ENCODE measurements at places on chromosomes 7 and 10. TPM values are rescaled to one million over a fixed set of nuclear protein-coding genes. Genes with fewer than 3 reads are reported as not detected.

- no peak for DNase-seq
Observed at GRCh38 chr7:19772841-19773760, at the start of gene TMEM196. Gene TMEM196, minus strand, starts transcription at chr7:19773617. Its CDS starts 921 bp downstream, at chr7:19772696.

- no peak for DNase-seq
Observed at GRCh38 chr10:14454629-14455028, 123.9 kb upstream of the FRMD4A start.

GRCh38 chr7:148611692-148612091, 21.1 kb downstream of the C7orf33 start:
- DNase-seq, result no peak

DNA sequence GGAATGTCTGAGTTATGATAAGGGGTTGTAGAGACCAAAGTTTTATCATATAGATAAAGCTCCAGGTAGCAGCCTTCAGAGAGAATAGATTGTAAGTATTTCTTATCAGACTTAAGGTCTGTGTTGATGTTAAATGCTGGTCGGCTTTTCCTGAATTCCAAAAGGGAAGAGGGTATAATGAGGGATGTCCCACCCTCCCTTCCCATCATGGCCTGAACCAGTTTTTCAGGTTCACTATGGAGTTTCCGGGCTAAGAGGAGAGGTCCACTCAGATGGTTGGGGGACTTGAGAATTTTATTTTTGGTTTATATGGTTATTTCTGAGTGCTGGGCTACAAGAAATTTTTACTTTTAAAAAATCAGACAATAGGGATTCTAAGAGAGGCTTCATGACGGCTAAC, 45.2 kb downstream of the HERPUD2 start:
- DNase-seq, result no peak

Gene IPMK
- 8.3 TPM for total RNA-seq

DNA sequence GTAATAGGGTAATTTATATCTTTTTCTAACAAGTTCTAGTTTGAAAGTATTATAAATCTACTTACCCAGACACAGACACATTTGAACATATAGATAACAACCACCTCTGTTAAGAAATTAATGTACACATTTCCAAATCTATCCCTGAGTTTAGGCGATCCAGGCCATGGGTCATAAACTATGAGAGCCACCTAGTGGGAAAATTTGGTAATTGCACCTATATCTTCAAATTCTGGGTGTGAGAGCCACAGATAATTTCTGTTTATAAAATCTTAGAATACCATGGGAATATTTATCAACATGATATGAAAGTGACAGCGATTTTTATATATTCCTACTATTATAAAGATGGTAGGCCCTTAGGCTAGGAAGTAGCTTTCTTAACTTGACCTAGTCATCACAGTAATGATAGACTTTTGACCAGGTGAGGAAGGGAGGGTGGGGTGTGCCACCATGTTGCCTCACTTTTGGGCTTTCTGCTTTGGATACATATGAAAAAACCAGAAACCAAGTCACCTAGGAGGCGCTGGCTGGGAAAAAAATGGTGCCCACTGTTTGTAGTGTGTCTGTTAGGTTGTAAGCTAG, 8.0 kb upstream of the EPHA1 start:
- peak; percentile 23 for DNase-seq

Gene CALY
- not detected for total RNA-seq

- DNase-seq, result no peak
Observed at GRCh38 chr7:24419077-24419476, 135.1 kb downstream of the NPY start.

Gene CDC14C
- not detected for total RNA-seq

Gene FBXW4
- 64.6 TPM for total RNA-seq

DNA sequence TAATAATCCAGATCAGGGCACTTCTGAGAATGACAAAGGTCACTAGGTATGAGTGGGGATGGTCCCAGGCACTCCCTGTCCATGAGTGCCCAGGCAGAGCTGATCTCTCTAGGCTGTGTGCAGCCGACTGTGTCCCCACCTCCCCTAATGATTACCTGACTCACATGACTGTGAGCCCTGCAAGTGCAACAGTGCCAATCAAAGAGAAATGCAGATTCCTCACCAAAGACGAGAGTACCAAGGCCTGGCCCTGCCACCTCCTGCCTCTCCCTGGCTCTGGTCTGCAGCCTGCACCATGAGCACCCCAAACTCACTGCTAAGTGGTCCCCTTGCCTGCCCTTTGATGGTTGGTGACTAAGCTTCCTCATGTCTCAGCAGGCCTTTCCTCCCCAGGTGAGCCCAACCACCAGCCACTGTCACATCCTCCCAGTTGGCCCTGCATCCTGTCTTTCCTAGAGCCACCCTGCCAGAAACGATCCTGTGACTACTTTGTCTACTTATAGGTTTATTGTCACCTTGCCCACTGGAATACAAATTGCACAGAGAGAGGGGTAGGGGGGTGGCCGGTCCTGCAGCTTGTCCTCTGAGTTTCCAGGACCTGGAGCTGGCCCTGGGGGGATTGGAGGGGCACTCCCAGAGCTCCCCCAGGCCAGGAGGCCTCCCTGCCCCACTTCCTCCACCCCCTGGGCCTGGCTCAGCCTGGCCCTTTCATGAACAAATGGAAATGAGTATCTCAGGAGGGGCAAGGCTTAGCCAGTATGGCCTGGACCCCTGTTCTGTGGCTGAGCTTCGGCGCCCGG, 22.4 kb upstream of the GDF10 start:
- peak; percentile 60 for DNase-seq

DNA sequence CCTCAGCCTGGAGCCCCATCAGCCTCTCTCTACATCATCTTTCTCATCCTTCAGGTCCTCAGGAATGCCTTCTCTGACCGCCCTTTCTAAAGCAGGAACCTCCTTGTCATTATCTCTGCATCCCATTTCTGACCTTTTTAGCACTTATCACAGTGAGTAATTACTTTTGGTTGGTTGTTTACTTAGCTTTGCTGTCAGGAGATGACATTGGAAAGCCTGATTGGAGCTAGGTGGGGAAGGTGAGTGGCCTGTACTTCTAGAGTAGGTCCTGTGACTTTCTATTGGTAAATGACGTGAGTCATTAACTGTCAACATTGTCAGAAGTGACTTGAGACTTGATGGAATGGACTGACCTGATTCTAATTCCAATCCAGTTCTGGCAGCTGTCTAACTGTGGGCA, 9.3 kb upstream of the SLC25A13 start:
- DNase-seq, result no peak

Gene MEOX2
- not detected for total RNA-seq

Gene SAMD8
- 24.3 TPM for total RNA-seq

Gene INMT
- 0.53 TPM for total RNA-seq

Gene IQUB
- not detected for total RNA-seq

Gene DNAH11
- 0.70 TPM for total RNA-seq

DNA sequence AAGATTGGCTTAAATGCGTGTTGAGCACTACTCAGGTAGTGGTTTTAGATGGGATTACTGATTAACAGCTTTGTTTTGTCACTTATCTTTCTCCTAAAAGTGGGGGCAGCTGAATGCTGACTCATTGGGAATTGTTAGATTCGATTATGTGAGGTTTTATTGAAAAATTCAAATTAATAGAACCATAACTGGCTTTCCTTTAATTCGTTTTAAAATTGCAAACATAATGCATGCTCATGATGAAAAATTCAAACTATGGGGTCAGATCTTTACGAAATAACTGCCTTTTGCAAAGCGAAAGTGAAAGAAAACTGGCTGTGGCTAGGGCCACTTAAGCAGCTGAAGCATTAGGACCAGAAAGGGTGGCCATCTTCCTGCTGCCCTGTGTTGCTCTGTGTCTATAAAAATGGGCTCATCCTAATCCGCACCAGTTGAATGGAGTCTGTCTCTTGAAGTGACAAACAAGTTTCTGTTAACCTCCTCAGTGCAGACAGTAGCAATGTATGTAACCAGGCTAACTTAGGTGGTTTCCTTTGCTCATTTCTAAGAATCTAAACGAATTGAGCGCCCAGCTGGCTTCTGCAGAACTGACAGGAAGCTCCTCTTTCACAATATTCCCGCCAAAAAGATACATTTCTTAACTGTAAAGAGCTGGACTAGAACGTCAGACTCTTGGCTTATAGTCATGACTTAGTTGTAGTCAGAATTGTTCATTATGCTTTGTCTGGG, 27.8 kb downstream of the DENND10 start:
- DNase-seq, result peak; percentile 63

Data from activated T-cell treated with anti-CD3 and anti-CD28 coated beads, Interleukin-2, amount 50 U/mL, for 72 hours (primary cell).